ENCODE measurements at places on chromosomes 13 and 19. TPM values are rescaled to one million over a fixed set of nuclear protein-coding genes. Genes with fewer than 3 reads are reported as not detected.

F10 gene
- total RNA-seq, result 6.5 TPM

GRCh38 chr13:106536244-106537034 is 977 bp upstream of the EFNB2 start:
- DNase-seq, result peak; percentile 97

GRCh38 chr19:17576758-17577456 is 21.5 kb downstream of the COLGALT1 start:
- peak; percentile 37 for DNase-seq

- no peak for DNase-seq
Observed at GRCh38 chr19:18765224-18765623, 25.9 kb downstream of the COMP start.
